ENCODE measurements at places on chromosomes 3 and 15.

DNA sequence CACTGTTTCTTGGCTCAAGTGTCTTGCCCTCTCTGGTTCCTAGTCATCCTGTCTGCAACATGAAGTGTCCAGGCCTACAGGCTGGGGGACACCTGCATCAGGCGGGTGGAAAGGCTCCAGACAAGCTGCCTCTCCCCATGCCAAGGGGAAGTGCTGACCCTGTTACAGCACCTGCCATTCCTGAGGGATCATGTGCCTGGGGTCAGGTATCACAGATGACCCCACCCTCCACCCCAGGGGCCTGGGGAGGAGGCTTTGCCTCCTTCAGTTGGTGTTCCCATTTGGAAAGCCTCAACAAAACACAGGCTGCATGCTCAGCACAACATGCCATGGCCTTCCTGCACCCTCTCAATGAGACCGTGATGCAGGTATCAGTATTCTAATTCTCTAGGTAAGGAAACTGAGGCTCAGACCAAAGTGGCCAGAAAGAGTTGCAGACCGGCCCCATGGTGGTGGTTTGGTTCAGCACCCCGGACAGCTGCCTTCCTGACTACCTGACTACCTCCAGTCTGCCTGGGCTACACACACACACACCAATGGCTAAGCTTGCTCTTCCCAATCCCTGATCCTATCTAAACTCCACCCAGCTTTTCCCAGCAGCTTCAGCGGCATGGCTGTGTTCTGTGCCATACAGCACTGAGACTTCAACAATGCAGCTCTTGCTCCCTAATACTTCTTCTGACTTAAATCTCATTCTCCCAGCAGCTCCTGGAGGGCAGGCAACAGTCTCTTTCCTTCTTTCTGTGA lies 69.7 kb upstream of the LINGO1 start:
- no peak for DNase-seq

GRCh38 chr3:52183786-52184445 lies 14.0 kb upstream of the ALAS1 start:
- peak; percentile 36 for DNase-seq

GRCh38 chr3:50627407-50628051 lies 10.6 kb downstream of the MAPKAPK3 start:
- no peak for DNase-seq

DNA sequence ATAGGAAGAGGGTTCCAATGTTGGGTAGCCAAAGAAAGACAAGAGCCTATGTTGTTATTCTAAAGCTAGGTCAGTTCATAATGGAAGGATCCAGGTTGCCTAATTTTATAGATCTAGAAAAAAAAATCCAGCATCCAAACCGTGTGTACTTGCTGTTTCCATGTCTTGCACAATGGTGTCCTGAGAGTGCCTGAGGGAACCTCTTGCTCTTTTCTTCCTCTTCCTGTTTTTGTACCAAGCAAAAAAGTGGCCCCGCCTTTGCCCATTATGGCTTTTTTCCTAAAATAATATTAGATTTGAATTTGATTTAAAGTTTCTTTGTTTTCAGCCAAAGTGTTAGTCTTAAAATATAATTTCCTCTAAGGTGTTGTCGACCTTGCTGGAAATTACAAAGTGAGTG lies 224.4 kb downstream of the RYR3 start:
- DNase-seq, result no peak

DNA sequence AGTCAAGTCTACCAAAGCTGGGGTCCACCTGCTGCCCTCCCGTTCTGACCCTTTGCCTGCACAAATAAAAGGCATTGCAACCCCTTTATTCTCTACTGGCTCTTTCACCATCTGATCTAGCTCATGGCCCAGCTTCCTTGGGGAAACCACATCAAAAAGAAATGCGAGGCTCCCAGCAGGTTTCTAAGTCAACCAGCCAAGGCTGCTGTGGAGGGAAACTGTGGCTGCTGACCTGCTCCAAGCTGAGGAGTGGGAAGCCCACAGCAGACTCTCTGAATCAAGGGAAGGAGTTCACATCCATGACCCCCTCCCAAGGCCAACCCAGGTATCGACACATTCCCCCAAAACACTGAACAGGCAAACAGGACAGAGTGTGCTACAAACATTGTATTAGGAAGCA lies 25.2 kb upstream of the SLCO2A1 start:
- no peak for DNase-seq

Data from sciatic nerve (tissue), 2 donors.